ENCODE measurements at places on chromosomes 1 and 21.

GRCh38 chr1:3015744-3016143 is 5.5 kb upstream of the ACTRT2 start:
- no peak for DNase-seq

DNA sequence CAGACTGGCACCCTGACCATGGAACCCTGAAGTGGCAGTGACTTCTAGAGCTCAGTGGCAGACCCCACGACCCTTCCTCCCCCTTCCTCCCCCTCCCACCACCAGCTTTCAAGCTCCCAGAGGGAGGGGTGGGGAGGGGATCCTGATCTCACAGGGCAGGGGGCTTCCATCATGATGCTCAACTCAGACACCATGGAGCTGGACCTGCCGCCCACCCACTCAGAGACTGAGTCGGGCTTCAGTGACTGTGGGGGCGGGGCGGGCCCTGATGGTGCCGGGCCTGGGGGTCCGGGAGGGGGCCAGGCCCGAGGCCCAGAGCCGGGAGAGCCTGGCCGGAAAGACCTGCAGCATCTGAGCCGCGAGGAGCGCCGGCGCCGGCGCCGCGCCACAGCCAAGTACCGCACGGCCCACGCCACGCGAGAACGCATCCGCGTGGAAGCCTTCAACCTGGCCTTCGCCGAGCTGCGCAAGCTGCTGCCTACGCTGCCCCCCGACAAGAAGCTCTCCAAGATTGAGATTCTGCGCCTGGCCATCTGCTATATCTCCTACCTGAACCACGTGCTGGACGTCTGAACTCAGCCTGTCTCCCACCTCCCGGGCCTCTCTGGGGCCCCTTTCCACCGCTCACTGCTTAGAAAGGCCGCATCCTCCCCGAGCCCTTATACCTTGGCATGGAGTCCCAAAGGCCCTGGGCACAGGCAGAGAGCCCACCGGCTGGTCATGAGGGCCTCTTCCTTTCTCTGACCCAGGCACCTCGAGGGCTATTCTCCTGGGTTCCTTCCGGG is 3.9 kb downstream of the NHLH1 start:
- DNase-seq, result no peak

DNA sequence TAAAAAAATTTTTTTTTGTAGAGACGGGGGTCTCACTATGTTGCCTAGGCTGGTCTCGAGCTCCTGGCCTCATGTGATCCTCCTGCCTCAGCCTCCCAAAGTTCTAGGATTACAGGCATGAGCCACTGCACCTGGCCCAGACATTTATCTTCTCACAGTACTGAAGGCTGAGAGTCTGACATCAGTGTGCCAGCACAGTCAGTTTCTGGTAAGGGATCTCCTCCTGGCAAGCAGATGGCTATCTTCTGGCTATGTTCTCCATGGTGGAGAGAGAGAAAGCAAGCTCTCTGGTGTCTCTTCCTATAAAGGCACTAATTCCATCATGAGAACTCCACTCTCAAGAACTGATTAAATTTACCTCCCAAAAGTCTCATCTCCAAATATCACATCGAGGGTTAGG is 57.8 kb upstream of the C1orf185 start:
- DNase-seq, result no peak

- no peak for DNase-seq
Measured at GRCh38 chr21:44903689-44904088, 17.0 kb downstream of the ITGB2 start.

DNA sequence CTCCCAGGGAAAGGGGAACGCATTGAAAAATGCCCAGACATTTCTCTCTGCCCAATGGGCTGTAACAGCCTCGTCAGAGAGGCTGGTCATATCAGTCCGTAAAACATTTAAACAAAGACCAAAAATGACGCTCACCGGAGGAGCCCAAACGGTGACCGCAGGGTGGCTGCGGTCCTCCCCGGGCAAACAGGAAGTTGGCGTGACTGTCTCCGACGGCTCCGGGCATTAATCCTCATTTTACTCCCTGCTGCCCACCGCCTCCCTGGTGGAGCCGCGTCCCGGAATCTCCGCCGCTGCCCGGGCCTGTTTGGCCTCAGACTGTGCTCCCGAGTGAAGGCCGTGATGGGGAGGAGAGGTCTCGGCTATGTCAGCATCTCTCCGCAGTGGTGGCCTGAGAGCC is 9.9 kb downstream of the PRDM16 start:
- no peak for DNase-seq

DNA sequence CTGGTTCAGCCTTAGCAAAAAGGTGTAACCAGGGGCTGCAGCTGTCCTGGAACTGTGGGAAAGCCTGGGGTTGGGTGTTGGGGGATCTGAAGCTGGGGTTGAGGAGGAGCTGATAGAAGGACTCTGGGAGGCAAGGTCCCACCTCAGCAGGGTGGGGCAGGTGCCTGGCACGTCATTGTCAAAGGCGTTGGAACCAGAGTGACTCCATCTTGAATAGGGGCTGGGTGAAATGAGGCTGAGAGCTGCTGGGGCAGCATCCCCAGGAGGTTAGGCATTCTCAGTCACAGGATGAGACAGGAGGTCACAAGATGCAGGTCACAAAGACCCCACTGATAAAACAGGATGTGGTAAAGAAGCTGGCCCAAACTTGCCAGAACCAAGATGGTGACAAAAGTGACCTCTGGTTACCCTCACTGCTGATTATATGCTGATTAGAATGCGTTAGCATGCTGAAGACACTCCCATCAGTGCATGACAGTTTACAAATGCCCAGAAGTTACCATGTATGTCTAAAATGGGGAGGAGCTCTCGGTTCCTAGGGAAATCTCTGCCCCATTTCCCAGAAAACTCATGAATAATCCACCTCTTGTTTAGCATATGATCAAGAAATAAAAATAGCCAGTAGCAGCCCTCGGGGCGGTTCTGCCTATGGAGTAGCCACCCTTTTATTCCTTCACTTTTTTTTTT is 85.4 kb downstream of the IER5 start:
- DNase-seq, result no peak

DNA sequence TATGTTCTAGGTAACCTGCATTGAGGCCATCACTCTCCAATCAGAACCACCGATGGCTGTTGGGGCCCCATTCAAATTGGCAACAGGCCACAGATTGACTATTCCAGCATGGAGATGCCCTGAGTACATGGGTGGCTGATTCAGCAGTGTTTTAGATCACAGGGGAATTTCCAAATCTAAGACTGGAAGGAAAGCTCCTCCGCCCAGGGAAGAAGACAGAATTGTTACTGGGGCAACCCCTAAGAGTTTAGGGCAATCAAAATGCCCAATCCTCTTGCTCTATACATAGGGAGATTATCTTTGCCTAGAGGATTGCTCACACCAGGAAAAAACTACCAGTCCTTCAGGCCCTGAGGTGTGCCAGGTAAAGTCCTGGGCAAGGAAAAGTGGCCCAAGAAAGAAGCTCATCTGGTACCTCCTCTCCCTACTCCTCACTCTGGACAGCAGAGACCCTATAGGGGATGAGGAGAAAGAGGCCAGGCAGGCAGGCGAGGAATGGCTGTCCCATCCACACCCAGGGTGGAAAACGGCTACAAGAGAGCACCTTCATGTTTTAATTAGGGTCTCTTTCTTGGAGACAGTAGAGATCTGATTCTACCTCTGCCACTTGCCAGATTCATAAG is 5.8 kb downstream of the S100A8 start:
- peak; percentile 27 for DNase-seq

DNA sequence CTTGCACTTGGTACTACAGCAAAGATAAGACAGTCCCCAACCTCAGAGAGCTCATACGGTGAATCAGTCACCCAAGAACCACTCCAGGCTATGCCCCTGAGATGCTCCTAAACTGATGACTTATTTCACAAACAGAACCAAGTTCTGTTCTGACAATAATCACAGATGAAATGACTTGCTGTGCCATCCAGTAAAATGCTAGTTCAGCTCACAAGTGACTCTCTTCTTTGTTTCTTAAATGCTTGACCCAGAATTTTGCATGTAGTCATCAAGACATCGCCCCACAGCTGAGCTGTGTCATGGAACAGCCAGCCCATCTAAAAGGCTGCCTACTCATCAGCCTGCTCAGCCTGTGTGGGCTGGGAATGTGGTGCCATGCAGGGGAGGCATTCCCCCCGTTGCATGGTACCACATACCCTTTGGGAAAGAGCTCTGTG is 6.1 kb upstream of the SLC19A2 start:
- DNase-seq, result no peak

- DNase-seq, result no peak
Measured at GRCh38 chr1:48543854-48544253, 71.8 kb upstream of the SPATA6 start.

DNA sequence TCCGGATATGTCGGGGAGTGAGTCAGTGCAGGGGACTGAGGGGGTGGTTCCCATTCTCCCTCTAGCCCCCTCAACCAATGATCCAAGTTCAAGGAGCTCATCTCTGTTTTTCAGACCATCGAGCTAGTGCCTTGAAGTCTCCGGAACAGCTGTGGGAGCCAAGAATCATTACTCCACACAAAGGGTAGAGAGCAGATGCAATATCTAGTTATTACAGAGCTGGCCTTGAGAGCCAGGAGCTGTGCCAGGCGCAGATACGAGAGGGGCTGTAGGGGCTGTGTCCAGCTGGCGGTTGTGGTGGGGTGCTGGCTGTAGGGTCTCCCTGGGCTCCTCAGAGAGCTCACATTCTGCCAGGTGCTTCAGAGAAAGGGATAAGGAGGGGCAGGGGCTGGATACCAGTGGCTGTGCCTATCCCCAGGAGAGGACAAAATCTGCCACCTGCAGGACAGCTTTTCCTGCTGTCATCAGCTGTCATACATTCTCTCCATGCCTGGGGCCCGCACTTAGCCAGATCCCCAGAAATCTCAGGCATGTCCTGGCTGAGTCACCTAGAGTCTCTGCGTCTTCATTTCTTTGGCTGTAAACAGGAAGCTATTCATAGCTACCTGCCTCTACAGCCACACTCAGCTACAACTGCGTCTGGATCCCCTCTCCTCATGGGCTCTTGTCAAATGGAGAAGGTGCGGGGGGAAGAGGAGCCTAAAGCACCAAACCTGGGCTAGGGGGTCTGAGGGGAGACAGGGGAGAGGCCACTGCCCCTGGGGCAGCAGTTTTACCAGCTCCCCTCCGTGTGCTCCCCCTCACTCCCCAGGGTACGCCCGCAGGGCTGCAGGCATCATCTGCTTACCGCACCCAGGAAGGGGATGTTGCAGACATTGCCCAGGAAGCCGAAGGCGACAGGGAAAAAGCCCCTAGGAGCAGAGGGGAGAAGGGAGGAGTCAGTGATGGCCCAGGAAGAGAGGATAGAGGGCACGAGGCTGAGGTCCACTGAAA is 2.4 kb upstream of the KISS1 start:
- no peak for DNase-seq

GRCh38 chr21:15682186-15682895 is 47.4 kb upstream of the USP25 start:
- peak; percentile 86 for DNase-seq

- DNase-seq, result no peak
Measured at GRCh38 chr1:21770201-21770600, 12.7 kb downstream of the USP48 start.

- no peak for DNase-seq
Measured at GRCh38 chr1:218642033-218642948, 297.2 kb downstream of the TGFB2 start.

GRCh38 chr1:239547987-239548386 is 161.6 kb downstream of the CHRM3 start:
- no peak for DNase-seq

DNA sequence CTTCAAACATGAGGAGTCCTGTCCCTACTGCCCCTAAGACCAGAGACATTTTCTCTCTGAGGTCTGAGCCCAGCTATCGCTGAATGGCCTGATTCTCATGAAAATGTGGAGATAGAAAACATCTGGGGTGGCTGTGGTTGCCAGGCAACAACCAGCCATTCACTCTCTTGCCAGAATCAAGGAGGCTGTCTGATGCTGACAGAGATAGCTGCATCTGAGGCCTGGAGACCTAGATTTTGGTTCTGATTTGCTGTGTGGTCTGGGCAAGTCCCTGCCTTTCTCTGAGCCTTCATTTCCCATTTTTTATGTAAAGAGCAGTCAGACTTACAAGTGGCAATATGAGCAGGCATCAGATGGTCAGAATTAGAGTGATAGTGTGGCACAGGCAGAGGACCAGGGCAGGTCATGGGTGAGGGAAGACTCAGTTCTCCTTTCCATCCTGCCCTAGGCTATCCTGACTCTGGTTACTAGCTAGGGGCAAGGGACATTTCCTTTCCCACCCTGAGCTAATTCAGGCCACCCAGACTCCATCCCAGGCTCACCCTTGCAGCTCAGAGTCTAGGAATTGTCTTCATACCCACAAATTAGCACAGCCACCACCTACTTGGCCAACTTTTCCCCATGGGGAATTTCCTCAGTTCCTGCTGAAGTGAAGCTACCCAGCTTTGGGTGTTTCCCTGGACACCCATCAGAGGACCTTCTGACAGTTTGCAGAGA is 20.0 kb upstream of the RNF19B start:
- DNase-seq, result peak; percentile 30

DNA sequence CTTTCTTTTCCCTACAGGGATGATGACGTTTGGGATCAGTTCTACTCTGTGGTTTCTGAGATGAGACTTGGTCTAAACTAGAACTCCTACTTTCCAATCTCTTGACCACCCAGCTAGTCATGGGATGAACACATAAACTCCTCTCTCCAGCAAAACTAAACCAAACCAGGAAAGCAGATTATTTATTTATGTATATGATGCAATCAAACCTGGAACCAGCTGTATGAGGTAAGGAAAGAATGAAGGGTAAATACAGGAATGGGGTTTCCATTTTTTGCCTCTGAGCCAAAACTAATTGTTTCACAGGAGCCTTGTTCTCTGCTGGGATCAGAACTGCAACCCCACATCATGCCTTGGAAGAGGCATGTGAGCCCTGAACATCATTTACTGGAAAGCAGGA is 3.3 kb upstream of the AGT start:
- no peak for DNase-seq
